ENCODE measurements at places on chromosomes 7 and 10.

DNA sequence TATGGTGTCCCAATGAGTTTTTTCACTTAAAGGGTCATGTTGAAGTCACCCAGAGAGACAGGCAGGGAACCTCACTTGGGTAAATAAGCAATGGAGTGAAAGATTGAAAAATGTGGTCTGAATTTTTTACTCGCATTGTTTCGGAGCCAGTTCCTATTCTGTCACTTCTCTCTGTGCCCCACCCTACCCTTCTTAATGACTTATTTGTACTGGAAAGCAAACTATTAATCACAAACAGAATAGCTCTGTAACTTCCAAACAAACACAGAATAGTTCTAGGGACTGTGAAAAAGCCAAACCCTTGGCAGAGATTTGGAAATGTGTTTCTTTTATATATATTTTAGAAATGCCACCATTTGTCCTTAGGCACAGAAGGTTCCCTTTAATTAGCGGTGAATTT, 76.0 kb downstream of the LRMDA start:
- DNase-seq = no peak

DNA sequence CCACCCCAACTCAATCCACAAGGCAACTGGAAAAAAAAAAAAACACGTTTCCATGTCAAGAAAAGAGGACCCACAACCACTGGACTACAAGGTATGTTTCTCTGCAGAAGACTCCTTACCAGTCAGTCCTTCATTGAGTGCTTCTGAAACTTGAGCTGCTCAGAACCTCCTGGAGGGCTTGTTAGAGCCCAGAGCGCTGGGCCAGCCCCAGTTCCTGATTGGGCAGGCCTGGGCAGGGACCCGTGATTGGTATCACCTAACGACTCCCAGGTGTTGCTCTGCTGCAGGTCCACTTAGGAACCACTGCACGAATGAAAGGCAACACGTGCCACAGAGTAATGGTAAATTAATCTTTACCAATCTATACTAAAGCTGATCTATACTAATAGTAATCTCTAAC, 473 bp upstream of the CCDC201 start:
- DNase-seq = no peak

DNA sequence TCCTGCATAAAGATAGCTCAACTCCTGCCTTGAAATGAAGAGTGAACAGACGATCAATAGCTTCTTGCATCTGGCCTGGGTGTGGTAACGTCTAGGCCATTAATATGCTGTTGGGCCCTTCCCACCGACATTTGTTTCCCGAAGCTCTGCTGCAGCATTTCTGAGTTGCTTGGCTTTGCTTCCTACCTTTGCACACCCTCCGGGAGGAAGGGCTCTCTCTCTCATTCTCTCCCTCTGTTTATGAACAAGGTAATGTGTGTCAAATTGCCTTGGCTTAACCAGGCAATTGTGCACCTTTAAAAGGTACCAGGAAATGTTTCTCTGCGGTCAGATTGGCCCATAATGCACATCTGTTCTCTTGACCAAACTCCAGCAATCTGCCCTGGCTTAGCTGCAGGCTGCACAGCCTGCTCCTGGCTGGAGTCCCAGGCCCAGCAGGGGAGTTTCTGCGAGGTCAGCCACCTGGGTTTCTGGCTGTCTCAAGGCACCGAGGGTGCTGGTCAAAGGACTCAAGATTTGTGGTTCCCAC, 223.7 kb downstream of the SNX10 start:
- no peak for DNase-seq

- no peak for DNase-seq
These were observed 11.0 kb upstream of the NDUFB2 start for GRCh38 chr7:140685407-140686087.

- no peak for DNase-seq
These were observed 410.3 kb downstream of the TYW1 start for GRCh38 chr7:67406976-67407375.

GRCh38 chr10:125462845-125463244, 220.1 kb downstream of the TEX36 start:
- no peak for DNase-seq

GRCh38 chr10:98486421-98486820, 39.7 kb upstream of the HPS1 start:
- no peak for DNase-seq
